ENCODE measurements at places on chromosomes 1 and 21.

DNA sequence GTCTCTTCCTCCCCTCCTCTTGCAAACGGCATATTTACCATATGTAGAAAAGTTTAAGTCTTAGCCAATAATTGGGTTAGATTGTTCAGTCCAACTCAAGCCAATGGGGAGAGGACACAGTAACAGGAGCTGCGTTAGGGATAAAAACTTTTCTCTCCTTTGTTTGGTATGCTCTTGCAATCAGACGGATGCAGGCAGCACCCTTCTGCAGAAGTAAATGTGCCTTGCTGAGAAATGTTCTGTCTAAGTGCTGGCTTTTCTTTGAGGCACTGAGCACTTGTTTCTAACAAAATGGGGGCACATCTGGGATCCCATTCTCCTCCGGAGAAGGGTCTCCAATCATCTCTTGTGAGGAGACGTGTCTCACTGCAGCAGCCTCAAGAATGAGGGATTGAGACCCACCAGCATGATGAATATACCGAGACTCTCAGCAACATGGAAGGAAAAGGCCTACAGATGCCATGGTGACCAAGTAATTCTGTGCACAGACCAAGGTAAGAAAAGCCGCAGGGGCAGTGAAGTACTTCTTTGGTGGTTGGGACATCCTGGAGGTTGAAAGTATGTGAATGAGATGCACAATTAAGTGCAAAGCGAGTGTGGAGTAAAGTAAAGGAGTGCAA lies 20.7 kb upstream of the GNG4 start:
- DNase-seq: no peak

GRCh38 chr1:36204347-36204909 lies 19.8 kb upstream of the THRAP3 start:
- DNase-seq: no peak

GRCh38 chr1:188406636-188407035 lies 1577.9 kb downstream of the PLA2G4A start:
- DNase-seq: no peak

DNA sequence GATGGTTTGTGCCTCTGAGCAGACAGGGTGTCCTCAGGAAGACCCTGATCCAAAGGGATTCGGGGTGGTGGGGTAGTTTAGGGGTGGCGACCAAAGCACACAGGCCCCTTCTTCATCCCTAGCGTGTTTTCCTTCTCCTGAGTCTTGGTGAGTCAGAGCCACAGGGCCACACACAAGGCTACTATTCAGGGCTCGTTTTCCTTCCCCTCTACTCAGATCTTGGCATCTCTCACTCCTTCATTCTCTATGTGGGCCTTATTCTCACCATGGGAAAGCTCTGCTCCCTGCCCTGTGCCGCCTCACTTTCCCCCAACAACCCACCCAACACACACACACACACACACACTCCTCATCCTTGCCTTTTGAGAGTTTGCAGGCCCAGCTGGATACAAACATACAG lies 43.6 kb upstream of the WNT2B start:
- no peak for DNase-seq

DNA sequence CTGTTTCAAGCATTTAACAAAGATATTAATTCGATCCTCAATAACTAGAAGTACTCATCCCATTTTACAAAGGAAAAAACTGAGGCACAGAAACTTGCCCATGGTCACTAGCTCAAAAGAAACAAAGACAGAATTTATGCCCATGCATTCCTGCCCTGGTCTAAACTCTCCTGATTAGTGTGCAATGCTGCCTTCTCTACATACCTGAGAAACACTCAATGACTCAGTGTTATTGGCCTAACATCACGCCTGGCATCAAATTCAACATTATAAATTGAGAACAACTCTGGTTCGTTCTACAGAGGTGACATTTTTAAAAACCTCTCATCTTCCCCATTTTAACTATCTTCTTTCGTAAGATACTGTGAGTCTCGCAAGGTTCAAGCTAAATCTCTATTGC lies 5.2 kb downstream of the APP start:
- DNase-seq: no peak

DNA sequence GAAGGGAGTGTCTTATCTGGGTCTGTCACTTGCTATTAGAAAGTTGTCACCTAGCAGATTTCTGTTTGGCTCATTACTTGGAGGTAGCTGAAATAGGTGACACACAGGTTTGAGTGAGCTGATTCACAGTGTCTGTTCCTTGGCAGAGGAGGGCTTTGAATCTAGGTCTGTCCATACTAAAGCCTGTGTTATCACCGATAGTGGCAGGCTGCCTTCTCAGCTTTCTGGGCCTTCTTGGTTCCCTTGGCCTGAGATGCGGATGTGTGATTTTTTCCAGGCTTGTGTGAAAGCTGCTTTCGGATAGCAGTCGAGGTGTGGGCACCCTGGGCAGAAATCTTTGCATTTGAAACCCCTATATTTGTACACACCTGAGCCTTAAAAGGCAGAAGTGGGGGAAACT lies 73.9 kb downstream of the ACTL8 start:
- no peak for DNase-seq

DNA sequence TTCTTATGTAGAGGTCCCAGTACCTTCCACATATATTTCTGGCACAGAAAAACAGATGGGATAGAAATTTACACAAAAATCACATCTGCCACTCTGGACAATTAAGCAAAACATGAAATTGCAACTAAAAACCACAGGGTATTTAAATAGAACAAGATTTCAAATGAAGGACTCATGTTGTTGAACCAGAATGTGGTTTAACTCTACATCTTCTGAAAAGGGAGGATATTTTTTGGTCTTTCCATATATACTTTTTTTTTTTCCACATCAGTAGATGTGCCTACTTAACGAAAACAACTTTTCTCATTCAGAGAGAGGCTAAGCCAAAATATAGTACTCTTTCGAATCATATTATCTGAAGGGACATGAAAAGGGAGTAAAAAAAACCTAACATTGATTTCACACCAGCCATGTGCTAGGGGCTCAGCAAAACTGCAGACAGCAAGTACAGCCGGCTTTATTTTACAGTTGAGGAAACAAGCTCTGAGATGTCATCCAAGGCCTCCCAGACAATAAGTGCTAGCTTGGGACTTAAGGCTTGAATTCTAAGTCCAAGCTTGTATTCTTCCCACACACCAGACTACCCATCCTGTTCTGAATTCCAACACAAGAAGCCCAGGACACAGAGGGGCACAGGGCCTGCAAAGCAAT lies 208.9 kb downstream of the PBX1 start:
- no peak for DNase-seq

GRCh38 chr1:56547977-56548376 lies 31.4 kb downstream of the PLPP3 start:
- DNase-seq: no peak

- no peak for DNase-seq
These were observed 215.4 kb downstream of the ASTN1 start for GRCh38 chr1:176949033-176949662.

DNA sequence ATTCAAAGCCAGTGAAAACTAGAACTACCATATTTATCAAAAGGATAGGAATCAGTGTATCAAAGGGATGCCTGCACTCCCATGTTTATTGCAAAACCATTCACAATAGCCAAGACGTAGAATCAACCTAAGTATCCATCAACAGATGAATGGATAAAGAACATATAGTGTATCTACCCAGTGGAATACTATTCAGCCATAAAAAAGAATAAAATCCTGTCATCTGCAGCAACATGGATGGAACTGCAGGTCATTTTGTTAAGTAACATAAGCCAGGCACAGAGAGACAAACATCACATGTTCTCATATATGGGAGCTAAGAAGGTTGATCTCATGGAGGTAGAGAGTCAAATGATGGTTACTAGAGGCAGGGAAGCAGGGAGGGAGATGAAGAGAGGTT lies 110.0 kb downstream of the PAX7 start:
- no peak for DNase-seq

- DNase-seq: no peak
These were observed 19.8 kb upstream of the DDAH1 start for GRCh38 chr1:85484716-85485115.

- no peak for DNase-seq
These were observed 256.3 kb upstream of the ADGRL4 start for GRCh38 chr1:79262745-79263258.

GRCh38 chr21:28794371-28794851 lies 198.3 kb downstream of the LTN1 start:
- no peak for DNase-seq

- no peak for DNase-seq
These were observed 106.0 kb upstream of the SYT6 start for GRCh38 chr1:114259511-114260160.

DNA sequence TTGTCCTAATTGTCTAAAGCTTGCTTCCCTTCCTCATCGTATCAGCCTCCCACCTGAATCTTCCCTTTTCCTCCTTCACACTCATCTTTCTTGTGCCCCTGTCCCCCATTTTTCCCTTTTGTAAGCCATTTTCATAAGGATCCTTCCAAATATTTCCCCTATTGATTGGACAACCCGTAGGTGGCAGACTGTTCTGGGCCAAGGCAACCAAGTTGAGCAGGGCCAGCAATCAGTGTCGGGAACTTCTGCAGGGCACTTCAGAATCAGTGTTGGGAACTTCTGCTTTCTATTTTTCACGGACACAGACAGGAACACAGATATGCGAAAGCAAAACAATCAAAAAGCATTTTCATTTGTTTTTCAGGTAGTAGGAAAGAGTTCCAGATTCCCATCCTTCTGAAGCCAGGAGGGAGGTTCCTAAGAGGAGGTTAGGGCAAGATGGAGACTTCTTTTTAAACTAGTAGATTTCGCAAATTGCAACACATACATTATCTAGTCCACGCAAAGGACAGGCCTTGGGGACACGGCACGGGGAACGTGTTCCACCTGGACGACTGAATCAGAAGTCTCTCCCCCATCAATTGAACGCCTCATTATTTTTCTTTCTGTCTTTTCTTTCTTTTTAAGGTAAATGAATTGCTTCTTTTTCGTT lies 691 bp upstream of the MPZL1 start:
- DNase-seq: peak; percentile 30

GRCh38 chr1:206832352-206832880 lies 33.0 kb upstream of the IL20 start:
- DNase-seq: no peak

DNA sequence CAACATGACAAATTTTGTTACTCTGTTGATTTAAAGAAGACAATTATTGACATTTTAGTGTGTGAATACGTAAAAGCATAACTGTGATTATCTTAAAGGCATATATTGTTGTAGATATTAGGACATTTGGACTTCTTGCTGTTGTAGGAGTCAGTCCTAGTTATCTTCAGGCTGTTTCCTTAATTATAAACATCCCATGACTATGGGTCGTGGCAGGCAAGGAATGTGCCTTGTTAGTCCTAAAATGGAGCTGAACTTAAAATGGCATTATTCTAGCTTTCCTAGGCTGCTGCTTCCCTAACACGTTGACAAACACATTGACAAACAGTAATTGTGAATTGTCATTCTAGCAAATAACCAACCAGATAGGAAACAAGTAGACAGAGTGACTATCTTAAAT lies 4.4 kb upstream of the MPZL1 start:
- no peak for DNase-seq

DNA sequence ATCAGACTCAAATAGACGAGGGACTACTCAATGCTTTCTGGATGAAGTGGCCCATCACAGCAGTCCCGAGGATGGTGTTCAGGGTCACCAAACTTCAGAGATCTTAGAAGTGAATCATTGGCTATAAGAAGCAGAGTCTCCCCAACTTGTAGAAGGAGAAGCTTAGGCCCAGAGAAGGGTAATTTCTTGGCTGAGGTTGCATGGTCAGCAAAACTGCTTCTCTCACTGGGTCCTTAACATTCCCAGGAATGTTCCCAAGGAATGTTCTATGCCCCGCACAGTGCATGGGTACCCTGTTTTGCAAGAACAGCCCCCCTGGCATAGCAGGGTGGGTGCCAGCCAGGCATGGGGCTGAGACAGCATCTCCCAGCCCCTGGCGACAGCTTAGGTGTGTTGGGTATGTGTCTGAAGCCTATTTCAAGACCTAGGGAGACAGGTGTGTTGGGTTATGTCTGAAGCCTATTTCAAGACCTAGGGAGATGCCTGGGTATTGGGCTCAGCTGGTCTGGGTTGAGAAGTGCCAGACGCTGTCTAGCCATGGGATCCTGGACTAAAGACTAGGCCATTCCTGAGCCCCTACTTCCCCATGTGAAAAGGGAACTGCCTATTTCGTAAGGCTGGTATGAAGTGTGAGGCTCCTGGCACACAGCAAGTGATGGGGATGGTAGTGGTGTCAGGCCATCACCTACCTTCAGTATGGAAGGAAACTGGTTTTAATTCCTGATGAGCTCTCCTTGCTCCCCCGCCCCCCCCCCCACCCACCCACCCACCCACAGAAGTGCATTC lies 26.1 kb downstream of the PADI6 start:
- no peak for DNase-seq

- DNase-seq: no peak
These were observed 97.0 kb upstream of the CHODL start for GRCh38 chr21:18147678-18148077.

DNA sequence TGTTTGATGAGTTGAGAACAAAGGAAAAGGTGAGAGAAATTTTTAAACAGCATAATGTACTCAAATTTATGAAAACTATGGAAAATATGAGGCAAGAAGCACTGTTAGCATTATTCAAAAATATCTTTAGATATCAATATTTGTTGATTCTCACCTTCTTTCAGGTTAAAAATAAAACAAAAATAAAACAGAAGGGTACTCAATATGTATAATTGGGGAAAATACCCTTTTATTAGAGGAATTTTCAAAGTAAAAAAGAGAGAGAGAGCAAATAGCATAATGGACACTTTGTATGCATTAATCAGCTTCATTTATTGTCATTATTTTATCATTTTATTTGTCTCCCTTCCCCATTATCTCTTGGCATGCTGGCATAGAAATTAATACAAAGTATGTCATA lies 27.5 kb downstream of the MAP3K21 start:
- DNase-seq: no peak

DNA sequence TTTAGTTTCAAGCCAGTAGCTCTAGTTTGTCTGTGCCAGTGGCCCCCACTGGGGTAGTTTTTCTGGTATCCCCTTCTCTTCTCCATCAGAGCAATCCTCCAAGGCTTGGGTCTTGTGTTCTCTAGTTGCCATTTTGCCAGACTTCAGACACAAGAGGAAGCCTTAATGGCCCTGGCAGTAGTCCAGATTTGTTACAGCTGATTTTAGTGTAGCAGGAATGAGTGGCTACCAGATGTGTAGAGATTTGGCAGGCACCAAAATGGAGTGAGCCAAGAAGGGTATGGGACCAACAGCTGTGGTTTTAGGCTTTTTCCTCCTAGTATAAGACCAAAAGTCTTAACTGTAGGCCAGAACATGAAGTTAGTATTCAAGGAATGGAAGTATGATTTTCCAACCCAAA lies 56.8 kb downstream of the ACP6 start:
- DNase-seq: peak; percentile 43

DNA sequence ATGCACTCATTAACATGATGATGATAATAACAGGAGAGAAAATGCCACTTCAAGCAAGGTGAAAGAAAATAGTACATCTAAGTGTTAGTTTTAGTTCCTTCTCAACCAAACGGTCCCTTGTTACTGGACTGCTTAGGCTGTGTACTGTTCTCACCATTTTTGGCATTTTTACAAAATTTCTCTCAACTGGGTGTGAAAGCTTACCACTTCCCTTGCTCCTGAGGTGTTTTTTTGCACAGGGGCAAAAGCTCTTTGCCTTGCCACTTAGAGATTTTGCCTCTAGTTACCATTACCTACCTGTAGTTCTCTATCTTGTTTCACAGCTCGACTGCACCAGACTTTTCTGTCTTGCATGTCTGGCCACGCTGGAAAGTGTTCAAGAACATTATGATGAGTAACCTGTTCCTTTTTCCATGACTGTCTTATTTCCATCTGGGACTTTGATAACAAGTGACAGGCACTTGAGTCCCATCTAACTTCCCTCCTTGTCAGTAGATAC lies 10.7 kb downstream of the NEK7 start:
- DNase-seq: no peak

Measured in NCI-H2081 (cell line).